COLO829 (cell line): ENCODE measurements at places on chromosomes 6 and 20.

DNA sequence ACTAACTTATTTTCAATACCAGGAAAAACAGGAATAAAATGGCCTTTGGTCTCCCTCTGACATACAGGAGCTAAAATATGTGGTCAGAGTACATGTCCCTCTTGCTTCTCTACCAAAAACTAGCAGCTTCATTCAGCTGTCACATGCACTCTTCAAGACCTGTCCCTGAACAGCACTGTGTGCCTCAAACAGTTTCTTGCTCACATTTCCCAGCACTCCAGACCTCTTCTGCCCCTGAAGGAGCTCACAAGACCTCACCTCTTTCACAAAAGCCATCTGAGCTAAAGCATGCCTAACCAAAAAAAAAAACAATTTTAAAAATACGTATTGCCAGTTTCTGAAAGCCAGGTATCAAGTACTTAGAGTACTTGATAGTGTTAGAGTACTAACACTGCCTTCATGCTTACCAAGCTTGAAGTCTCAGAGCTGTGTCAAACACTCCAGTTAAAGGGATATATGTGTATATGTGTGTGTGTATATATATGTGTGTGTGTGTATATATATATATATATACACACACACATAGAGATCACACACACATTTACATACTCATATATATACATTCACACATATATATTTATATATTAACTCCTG is 148.3 kb upstream of the POU3F2 start:
- no peak for DNase-seq

DNA sequence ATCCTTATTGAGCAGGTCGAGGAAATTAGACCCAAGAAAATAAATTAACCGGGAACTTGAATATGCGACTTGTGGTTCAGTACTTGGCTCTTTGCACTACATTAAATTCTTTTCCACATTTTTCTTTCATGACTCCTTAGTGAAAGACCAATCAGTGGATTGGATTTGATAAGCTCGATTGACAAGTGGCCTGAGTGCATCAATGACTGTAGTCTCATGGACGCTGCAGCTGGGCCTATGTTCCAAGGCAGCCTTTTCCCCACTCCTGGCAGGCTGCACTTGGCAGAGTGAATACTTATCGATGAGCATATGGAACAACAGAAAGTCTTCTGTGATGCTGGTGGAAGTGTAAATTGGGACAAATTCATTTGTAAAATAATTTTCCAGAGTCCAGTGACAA is 210.8 kb upstream of the EXOC2 start:
- DNase-seq, result no peak

DNA sequence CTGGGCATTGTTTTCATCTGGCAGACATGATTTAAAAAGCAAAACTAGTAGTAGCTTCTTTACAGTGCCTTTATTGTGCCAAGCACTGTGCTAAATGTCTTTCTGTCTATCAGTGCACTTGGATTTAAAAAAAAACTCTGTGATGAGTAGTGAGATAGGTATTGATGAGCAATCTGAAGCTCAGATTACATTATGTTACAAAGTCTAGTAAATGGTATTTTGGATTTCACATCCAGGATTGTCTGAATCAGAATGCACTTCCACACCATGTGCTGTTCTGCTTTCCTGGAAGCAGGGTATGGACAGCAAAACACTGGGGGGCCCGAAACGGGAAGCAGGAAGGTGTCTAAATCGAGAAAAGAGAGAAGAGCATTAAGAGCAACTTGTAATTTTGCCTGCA is 103.4 kb upstream of the CCN2 start:
- DNase-seq, result no peak

DNA sequence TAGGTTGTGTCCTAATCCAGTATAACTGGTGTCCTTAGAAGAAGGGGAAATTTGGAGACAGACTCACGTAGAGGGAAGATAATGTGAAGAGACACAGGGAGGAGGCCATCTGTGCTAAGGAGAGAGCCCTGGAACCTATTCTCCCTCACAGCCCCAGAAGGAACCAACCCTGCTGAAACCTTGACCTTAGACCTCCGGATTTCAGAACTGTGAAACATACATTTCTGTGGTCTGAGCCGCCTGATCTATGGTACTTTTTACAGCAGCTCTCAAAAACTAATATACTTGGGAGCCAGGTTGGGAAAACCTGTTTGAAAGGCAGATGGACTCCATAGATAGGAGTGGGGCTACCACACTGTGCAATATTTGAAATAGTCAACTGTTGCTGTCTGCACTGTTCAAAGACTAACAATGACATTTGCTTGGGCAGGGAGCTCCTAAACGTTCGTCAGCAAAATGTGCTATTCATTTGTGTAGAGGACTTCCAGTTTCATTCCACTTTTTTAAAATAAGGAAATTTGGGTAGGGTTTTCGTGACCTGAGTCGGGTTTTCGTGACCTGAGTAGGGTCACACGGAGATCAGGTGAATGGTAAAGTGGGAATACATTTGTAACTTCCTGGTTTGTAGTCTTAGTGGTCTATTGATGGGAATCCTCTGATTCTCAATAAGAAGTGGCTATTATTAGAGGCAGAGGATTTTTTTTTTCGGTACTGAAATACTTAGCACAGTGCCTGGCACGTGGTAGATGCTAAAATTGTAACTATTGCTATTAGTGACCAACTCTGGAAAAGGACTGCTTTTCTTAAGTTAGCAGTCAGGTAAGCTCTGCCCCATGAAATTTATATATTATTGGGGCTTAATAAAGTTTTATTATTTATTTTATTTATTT is 11.4 kb downstream of the TAGAP start:
- no peak for DNase-seq

DNA sequence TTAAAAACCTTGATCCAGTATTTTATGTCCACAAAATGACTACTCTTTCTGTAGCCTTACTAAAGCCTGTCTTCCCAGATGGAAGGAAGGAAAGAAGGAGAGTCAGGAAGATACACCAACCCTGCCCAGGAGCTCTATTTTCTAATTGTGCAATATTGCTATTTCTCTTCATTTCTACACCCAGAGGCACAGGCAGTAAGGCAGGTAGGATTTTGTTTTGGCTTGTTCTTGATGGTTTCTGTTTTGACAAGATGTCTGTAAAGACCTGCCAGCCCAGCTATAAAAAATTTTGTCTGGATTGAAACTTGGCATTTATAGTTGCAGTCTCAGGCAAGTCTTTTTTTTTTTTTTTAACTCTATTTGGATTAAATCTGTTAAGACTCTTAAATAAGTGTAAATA is 587.5 kb upstream of the ARID1B start:
- no peak for DNase-seq

- no peak for DNase-seq
Observed at GRCh38 chr6:72716916-72717315, 95.1 kb downstream of the KCNQ5 start.

DNA sequence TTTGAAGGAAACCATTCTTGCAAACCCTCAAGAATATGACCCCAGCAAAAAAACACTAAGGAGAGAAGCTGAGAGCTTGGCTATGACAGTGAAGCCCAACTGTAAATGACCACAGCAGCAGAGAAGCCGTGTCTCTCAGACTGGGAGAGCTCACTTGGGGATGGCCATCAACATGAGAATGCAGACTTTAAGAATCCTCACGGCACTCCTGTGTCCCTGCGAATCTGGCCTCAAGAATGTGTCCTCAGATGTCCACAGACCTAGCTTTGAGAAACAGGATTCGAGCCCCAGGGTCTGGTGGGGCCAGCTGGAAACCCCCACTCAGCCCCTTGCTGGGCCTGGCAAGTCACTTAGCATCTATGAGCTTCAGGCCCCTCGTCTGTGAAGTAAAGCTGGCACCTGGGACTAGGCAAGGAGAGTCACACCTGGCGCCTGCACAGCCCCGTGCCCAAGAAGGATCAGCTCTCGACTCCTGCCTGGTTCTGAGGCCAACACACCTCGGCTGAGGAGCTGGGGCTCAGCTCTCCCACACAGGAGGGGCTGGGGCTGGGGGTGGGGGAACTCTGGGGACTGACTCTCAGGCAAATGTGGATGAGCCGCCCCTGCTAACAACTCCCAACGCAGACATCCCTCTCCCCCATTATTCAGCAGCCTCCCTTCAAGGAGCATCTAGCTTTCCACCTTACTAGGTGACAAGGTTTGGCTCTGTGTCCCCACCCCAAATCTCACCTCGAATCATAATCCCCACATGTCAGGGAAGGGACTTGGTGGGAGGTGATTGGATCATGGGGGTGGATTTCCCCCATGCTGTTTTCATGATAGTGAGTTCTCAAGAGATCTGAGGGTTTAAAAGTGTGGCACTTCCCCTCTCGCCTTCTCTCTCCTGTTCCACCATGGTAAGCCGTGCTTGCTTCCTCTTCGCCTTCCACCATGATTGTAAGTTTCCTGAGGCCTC is 97.7 kb downstream of the GRM4 start:
- no peak for DNase-seq

DNA sequence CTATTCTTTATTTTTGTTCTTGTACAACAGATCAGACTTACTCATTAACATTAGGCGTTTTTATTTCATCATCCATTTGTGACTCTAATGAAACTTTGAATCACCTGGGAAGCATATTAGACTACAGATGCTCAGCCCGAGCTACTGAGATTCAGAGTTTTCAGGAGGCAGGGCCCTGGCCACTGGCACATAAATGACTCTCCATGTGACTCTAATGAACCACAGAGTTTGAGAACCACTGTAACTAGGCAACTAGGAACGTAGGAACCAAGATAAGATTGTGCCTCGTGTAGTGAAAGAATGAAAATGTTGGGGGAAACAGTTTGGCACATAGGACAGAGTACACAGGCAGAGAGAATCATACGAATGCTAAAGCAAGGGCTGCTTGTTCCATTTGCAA is 405.9 kb upstream of the BTBD3 start:
- no peak for DNase-seq

DNA sequence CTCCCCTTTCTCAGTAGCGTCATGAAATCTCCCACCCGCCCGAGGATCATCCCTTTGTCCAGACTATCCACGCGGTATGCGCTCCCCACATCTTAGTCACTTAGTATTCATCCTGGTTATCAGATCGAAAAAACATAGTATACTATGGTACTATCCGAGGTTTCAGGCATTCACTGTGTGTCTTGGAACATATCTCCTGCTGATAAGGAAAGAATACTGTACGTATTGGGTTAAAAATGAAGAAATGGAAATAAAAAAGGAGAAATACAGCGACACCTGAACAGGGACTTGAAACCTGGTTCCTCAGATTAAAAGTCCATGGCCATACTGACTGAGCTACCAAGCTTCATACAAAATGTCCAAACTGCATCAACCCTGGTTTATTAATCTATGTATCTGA is 14.0 kb downstream of the HMGN4 start:
- no peak for DNase-seq
